ENCODE measurements at places on chromosomes 13 and 19. TPM values are rescaled to one million over a fixed set of nuclear protein-coding genes. Genes with fewer than 3 reads are reported as not detected.

GRCh38 chr13:102261809-102262208, 140.0 kb downstream of the FGF14 start:
- DNase-seq = no peak

GRCh38 chr13:110089815-110090214, 217.1 kb downstream of the COL4A1 start:
- no peak for DNase-seq

- DNase-seq = no peak
Observed at GRCh38 chr19:8224394-8225145, 15.4 kb downstream of the CERS4 start.

DNA sequence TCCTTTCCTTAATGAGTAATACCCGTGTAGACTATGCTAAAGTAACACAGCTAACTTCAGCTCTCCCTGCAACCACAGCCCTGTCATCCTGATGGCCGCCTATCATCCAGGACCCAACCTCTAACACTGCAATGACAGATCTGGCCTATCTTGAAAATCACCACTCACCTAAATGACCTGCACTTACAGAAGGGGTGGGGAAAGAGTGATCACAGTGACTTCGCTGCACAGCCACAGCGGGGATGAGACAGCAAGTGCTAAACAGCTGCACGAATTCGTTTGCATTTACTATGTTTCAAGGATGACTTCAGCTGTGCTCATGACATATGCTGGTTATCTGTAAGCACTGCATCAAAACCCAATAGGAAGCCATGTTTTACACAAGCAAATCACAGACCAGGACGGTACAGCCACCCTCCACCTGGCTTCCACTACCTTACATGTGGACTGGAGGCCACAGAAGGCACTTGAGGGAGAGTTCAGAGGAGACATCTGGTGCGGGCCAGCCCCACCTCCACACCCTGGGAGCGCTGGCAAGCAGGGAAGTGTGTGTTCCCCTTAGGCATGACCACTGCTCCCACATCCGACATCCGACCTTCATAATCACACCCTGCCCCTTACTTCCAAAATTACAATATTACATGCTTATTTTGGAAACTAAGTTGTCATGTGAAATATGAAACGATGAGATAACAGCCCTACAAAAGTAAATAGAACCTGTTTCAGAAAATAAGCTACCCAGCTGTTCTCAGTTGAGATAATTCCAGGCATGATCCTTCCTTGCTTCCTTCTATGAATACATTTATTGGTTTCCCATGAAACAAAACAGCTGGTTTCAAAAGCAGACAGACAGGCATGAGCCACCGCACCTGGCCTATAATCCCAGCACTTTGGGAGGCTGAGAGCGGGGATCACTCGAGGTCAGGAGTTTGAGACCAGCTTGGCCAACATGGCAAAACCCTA, 95.7 kb downstream of the STK24 start:
- no peak for DNase-seq

- DNase-seq = no peak
Observed at GRCh38 chr19:30158893-30159245, 213.3 kb upstream of the ZNF536 start.

DNA sequence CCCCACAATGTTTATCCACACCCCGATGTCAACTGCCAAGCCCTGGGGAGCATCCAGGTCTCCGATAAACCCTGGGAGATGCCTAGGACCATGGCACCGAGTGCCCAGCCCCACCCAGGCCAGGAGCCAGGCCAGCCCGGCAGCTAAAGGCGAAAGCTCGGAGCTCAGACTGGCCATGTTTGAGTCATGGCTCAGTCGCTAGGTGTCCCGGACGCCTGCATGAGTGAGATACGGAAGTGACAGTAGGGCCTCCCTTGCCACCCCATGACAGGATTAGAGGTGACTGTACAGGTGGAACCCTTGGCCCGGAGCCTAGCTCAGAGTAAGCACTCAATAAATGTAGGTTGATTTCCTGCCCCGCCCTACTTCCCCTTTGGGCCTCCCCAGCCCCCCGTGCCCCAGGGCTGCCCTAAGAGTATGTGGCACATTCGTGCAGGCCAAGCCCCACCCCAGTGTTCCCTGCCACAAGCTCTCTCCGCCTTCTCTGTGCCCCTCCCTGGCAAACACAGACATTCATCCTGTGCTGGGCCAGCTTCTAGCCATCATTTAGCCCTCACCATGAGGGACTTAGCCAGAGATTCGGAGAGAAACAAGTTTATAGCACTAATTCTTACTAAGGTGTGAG, 5.8 kb upstream of the TPM4 start:
- DNase-seq = peak; percentile 72

DNA sequence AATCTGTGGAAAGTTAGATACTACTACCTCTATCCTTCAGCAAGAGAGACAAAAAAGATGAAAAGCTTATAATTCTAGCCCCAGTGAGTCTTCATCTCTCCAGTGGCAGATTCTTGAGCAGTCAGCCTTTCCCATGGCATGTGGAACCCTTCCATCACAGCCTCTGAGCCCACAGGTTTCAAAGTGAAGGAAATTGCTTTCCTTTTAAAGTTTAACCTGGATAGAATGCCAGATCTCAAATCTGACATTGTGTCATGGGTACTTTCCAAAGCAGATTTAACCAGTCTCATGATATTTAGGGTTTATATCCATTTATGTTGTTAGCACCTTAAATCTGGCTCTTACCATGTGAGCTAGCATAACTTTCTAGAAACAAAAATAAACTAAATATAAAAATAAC, 39.3 kb downstream of the POLR1D start:
- no peak for DNase-seq

DNA sequence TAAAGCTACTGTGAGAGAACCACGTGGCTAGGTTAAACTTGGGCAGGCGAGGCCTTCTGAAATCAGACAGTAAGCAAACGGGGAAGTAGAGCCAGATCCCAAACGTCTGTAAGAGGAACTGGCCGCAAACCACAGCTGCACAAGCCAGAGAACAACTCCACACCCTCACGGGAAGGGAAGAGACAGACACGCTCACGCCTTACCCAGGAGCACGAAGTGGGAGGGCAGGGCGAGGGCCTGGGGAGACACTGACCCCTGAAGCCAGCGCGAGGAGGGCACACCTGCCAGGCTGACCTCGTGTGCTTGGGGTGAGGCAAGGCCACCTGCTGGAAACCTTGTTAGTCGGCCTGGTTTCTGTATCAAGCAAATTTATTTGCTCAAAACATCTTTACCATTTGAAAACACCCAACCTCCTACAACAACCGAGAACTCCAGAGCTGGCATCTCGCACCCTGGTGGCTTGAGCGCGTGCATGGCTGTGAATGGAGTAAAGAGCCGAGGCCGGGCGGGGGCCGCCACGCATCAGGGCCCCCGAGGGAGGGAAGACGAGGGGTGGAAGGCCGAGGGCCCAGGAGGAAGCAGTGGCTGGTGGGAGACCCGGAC, 7.3 kb downstream of the POLR2E start:
- peak; percentile 36 for DNase-seq

DNA sequence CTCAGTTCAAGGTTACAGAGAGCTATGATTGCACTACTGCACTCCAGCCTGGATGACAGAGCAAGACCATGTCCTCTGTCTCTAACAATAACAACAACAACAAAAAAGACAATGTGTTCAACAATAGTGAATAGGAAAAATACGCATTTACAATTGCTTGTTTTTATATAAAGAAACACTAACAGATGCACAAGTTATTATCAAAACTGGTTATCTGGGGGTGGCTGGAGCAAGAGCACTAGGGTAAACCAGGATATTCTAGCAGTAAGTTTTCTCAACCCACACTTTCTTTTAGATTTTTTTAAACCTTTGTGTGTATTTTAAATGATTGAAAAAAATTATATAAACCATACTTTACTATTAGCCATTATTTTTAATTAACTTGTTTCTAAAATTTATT, 33.1 kb downstream of the ZNF44 start:
- DNase-seq = no peak

DNA sequence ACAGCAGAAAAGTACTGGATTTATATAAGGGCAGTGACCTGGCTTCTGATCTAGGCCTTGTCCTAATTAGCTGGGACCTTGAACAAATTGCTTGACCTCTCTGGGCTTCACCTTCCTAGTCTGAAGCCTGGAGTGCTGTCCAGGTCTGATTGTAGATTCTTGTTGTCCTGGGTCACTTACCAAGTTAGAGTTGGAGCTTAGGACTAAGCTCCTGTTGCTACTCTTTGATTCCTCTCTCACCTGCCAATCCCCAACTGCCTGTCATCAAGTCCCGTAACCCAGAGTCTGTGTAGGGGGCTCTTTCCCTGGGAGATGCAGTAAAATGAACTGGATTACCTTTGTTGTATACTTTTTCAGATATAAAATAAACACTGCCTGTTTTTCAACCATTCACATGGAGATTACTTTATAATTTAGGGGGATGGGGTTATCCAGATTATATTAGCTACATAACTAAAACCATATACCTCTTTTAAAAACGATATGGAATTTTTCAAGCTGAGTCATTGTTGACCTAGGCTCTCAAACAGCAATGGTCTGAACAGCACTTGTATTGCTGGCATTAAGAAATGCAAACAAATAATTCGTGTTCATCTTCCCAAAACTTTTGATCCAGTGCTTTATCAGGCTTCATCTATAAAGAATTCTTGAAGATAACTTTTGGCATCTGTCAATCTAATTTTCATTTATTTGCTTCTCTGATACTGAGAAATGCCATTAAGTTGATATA, 5.8 kb downstream of the ARHGAP35 start:
- no peak for DNase-seq

DNA sequence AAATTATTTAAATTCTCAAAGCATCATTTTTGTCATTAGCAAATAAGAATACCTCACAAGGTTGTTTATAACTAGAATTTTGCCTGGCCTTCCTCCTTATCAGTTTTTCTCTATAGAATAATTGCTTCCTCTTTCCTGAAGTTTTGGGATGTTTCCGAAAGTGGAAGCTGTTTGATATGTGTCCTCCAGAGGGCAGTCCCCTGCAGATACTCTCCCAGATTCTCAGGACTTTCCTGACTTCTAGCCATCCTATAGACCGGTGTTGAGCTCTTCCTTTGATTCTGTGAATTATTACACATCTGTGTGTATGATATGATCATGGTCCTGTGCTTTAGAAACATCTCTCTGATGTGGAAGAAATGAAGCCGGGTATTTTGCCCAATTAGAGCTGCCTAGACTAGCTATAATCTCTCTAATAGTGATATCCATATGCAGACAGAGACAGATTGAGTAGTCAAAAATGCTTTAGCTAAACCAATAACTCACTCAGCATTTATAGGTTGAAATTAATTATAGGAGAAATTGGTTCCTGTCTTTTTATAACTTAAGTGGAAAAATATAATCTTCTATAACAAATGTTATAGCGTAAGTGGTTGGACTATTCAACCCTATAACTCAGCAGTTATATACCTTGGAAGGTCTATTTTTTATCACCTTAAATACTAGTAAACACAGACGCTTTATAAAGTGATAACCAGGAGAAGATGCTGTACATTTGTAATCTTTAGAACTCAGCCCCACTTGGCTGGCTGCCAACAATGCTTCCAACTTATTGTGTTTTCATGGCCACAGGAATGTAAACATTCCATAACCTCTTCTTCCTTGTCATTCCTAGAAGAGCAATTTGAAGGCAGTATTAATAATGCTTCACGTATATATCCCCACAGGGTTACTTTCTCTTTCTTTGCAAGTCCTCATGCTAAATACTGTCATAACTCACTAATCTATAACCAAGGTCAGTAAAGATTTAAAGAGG, 201.0 kb upstream of the RXFP2 start:
- no peak for DNase-seq

GRCh38 chr13:56400774-56401173, 739.9 kb upstream of the PRR20A start:
- no peak for DNase-seq

DNA sequence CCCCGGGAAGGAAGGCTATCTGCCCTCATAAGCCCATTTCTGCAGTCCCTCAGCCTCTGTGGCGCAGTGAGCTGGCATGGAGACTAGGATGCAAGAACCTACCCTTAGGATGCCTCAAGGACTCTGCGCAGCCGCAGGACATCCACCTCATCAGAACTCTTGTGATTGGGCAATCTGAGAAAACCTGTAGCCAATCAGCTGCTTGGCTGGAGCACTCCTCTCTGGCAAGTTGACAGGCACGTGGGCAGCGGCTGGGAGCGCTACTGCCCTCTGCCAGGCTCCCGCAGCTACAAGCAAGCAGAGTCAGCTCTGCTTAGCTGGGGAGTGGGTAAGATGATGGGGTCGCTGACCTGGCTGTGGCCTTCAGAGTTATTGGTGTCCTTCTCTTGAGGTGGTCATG, 1.5 kb upstream of the ECSIT start:
- DNase-seq = peak; percentile 28

DNA sequence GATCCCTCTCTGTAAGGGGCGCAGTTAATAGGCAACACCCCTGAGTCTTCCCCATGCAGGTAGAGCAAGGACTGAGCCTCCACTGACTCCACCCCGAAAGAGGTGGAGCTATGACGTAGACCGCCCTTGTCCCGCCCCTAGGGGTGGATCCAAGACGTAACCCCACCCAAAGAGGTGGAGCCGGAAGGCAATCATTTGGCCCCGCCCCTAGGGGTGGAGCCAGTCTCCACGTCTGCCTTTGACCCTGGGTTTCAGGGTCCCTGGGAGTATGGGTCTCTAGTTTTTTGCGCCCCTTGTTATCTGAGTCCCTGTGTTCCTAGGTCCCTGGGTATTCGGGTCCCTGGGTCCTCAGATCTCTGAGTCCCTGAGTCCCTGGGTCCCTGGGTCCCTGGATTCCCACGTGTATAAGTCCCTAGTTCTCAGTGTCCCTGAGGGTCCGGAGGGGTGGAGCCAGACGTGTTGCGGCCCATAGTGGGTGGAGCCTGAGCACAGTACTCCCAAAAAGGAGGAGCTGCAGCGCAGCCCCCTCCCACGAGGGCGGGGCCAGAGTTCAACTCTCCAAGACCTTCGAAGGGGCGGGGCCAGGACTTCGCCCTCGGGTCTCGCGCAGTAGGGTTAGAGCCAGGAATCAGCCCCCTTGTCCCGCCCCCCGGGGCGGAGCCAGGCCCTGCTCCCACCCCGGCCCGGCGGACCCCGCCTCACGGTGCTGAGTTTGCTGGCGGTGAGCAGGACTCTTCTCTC, 5.3 kb downstream of the DENND1C start:
- DNase-seq = peak; percentile 71

DNA sequence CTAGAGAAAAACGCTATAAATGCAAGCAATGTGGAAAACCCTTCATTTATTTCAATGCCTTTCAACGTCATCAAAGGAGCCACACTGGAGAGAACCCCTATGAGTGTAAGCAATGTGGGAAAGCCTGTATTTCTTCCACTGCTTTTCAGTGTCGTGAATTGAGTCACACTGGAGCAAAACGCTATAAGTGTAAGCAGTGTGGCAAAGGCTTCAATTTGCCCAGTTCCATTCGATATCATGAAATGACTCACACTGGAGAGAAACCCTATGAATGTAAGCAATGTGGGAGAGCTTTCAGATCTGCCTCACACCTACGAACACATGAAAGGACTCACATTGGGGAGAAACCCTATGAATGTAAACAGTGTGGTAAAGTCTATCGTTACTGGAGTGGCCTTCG, 27.4 kb downstream of the ZNF20 start:
- no peak for DNase-seq

Gene ZNF723
- not detected for polyA plus RNA-seq

Gene TUBB4A
- polyA plus RNA-seq = 3.0 TPM

Gene SMIM17
- polyA plus RNA-seq = not detected

Gene FAM124A
- not detected for polyA plus RNA-seq

Gene CBLC
- not detected for polyA plus RNA-seq

Gene FFAR1
- polyA plus RNA-seq = not detected
